ENCODE measurements at places on chromosomes 1 and 21.

- DNase-seq = no peak
These were observed 30.5 kb upstream of the FCAMR start for GRCh38 chr1:207000651-207001291.

- peak; percentile 25 for DNase-seq
These were observed 126.9 kb downstream of the RNF220 start for GRCh38 chr1:44531785-44532566.

DNA sequence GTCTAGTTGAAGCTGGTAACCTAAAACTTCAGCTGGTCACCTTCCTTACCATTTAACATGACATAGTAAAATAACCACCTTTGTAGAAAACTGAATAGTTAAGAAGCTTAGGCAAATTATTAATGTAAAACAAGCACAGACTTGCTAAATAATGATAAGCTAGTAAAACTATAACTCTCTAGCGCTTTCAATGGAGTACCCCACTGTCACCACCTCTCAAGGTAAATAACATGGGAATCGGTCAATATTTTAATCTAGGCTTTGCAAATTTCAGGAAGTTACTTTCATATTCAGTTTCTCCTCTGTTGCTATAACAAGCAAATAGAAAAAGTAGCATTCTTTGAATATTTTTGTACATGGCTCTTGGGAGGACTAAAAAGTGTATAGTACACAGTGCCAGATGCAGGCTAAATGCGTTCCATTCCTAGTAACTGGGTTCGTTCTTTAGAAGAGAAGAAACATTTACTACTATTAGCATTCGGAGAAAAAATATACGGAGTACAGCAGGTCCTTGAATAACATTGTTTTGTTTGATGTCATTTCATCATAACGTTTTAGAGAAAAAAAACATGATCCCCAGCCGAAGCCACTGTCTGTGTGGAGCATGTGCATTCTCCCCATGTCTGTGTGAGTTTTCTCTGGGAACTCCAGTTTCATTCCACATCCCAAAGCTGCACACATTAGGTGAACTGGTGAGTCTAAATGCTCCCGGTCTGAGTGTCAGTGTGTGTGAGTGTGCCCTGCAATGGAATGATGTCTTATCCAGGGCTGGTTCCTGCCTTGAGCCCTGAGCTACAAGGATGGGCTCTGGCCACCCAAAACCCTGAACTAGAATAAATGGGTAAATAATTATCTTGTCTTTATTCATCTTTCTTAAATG lies 52.5 kb downstream of the EPRS1 start:
- DNase-seq = no peak

DNA sequence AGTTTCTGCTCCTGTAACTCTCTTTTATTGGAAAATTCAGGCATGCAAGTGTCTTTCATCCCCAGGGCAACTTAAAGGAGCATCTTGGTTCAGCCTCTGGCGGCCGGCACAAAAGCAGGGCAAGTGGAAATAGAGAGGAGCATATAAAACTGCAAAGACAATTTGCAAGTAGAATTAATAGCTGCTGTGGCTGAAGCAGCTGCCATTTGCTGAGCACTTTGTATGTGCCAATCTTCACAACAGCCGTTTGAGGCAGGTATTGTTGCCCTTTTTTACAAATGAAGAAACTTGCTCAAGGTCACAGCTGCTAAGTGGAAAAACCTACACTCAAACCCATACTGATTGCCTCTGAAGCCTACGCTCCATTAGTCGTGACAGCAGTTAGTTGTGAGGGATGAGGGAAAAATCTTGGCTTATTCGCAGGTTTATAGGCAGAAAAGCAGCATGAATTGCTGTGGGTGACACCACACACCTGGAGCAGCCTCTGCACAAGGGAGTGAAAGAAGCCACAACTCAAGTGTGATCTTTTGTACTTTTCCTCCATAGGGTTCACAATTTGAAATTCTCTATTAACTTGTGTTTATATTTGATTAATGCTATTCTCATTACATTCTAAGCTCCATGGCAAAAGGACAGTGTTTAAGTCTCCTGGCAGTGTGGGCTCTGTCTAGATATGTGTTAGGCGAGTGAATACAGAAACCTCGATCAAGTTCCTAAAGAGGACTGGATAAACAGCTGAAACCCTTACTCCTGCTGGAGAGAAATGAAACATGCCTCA lies 99.0 kb upstream of the BEND5 start:
- DNase-seq = no peak

DNA sequence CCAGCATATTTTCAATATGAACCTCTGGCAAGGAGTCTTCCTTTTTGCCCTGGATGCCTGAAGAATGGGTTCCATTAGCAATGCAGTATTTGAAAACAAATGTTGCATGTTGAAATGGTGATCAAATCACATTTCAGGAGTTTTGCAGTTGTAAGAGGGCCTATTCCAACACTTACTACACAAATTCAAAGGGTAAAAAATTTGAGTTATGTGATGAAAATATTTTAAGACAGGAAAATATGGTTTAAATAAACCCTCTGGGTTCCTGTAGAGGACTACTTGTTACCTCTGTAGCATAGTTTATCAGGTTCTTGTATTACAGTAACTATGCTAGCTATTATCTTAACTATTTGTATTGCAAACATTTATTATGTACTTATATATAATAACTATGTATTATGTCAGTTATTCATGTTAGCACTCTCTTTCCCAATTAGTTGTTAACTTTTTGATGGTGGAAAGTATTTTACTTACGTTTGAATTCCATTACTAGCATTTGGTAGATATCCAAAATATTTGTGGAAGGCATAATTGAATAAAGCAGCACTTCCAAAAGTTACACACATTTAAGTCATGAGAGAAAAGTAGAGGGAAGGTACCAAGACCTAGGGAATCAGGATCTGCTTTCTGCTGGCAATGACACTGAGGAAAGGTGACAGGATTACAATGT lies 312.9 kb downstream of the GRIK1 start:
- DNase-seq = no peak

DNA sequence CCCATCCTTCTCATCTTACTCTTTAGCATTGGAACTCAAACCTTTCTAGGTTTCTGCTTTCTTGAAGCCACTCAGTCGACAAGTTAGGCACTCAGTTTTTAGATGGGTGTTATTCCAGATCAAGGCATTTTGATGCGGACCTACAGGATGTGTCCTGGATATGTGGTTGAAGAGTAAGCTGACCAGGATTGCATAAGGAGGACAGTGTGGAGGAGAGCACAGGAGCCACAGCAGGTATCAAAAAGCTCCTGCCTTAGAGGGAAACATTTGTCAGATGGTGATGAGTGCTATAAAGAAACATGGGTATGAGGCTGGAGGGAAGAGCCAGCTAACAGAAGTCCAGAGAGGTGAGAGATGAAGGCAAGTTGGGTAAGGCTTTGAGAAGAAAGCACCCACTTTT lies 33.9 kb upstream of the OPRD1 start:
- no peak for DNase-seq
